ENCODE measurements at places on chromosomes 4 and X.

DNA sequence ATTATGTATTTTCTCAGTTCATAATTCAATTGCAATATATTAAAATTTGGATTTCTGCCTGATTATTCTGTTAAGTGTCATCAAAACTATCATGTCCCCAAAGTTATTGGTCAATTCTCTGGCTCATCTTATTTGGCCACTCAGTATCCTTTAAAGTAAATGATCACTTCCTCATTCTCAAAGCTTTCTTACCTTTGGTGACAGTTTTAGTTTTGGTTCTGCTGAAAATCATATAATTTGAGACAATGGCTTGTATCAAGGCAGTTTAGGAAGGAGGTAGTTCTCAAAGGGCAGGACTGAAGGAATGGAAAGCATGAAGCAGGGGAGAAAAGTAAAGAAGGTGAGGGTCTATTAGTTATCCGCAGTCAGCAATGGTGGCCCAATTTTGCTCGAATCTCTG lies 1832.1 kb downstream of the ARAP2 start:
- no peak for DNase-seq

GRCh38 chr4:101229116-101229515 lies 118.2 kb downstream of the PPP3CA start:
- DNase-seq, result no peak

DNA sequence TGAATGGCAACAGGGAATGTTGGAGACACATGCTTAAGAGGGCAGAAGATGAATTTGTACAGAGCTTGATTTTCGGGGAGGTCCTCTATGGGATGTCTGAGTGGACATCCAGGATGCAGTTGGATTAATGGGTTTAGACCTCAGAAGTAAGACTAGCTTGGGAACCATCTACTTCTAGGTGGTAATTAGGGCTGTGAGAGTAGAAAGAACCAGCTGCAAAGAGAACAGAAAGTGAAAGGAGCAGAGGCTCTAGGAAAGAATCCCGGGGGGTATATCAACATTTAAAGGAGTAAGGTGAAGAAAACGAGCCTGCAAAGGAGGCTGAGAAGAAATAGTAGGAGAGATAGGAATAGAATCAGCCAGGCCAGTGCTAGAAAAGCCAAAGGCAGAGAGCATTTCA lies 29.0 kb upstream of the NKRF start:
- no peak for DNase-seq

DNA sequence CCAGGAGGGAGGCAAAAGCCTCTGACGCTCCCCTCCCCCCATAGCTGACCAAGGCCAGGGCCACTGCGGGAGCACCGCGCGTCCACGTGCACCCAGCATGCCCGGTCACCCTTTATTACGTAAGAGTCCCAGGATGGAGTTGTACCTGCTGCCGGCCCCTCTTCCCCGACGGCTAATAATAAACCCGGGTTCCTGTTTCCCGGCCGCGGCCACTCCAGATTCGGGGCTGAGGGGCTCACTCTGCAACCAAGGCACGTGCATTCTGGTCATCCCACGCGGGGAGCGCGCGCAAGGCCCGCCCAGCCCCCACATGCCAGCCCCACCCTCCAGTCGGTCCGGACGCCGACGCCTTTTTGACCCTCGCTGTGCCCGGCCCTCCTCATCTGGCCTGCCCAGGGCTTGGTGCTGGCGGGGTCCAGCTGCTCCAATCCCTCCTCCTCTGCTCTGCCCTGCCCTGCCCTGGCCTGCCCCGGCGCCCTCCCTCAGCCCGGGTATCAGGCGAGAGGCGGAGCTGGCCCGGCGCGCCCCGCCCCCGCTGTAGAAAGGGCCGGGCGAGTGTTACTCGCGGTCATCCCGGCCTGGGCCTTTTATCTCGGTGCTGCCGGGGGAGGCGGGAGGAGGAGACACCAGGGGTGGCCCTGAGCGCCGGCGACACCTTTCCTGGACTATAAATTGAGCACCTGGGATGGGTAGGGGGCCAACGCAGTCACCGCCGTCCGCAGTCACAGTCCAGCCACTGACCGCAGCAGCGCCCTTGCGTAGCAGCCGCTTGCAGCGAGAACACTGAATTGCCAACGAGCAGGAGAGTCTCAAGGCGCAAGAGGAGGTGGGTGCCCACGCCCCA lies 2.6 kb downstream of the MID1IP1 start:
- peak; percentile 30 for DNase-seq

DNA sequence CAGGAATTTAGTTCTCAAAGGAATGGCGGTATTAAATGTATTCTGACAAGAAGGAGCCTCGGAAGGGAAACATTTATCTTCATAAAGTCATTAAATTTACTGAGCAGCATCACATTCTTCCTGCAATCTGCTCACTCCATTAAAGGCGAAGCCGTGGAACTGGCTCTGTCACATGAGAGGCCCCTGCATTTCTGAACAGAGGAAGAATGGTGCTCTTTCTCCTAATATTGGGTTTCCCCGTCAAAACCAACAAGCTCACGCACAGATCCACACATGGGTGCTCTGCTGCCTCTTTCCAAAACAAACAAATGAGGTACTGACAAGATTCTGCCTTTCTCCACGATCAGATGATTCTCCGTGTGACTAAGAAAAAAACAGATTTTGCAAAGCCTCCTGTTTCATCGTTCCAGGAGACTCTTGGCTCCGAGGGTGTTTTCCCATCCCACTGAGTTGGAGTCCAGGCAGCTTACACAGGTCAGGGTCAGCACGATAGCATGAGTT lies 191.2 kb downstream of the IDS start:
- DNase-seq, result no peak

GRCh38 chrX:96700625-96701024 lies 16.0 kb downstream of the DIAPH2 start:
- no peak for DNase-seq

DNA sequence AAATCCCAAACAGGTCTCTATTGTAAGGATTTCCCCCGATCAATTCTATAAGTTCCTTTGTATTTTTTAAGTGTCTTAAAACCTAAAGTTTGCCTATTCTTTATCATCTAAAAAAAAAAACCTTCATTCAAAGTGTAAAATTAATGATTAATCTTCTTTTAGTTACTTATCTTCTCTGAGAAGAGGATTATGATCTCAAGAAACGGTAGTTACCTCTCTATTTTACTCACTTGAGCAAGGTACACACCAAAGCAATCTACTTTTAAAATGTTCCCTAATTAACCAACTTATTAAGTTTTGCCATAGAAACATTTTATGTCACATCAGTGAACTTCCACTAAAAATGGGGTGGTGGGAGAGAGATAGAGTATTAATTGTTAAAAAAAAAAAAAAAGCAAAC lies 15.2 kb upstream of the GALNT7 start:
- DNase-seq, result no peak

- no peak for DNase-seq
These were observed at the start of gene PNCK for GRCh38 chrX:153673428-153674218. TSS of gene PNCK (minus strand) at chrX:153673813. CDS start at chrX:153673076, 737 bp downstream.

DNA sequence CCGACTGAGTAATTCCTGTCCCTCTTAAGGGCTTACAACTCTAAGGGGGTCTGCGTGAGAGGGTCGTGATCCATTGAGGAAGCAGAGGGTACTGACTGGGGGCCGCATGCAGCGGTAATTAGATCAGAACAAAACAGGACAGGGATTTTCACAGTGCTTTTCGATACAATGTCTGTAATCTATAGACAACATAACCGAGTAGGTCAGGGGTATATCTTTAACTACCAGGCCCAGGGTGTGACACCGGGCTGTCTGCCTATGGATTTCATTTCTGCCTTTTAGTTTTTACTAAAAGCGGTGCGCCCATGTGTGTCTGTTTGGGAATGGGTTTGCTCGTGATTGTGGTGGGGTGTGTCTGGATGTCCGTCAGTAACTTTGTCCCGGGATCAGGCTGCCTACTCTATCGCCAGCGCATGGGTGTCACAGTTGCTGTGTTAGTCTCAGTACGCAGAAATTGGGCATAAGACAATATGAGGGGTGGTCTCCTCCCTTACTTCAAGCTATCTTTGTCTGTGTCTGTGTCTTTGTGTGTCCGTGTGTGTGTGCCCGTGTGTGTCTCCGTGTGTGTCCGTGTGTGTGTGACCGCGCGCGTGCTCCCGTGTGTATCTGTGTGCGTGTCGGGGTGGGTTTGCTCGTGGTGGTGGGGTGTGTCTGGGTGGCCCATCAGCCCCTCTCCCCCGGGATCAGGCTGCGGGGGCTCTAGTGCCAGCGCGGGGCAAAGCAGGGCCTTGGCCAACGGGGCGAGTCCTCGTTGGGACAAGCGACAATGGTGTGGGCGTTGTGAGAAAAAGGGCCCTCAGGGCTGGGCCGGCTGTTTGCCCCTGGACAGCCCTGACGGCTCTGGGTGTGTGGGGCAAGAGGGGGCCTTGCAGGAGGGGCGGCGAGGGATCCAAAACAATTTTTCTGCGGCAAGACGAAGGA lies 10.4 kb downstream of the FRG2 start:
- DNase-seq, result no peak

DNA sequence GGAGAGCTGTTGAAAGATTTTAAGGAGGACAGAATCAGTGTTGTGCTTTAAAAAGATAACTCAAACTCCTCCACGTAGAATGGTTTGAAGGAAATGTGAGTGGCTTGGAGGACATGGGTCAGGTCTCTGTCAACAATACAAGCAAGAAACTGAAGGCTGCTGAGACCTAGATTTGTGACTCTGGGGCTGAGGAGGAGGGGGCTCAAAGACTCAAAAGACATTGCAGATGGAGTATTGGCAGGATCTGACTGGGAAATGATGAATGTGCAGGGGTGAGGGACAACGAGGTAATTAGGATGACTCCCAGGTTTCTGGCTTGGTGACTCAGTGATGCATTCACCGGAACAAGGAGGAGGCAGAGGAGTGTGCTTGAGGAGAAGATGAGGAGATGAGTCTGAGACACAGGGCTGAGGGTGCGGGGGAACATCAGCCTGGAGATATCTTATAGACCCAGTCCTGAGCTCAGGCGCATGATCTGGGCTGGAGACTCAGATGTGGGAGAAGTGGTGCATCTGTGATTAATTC lies 3.3 kb upstream of the RPS4X start:
- DNase-seq, result peak; percentile 9

GRCh38 chr4:125434136-125434535 lies 119.4 kb downstream of the FAT4 start:
- DNase-seq, result no peak

- DNase-seq, result no peak
These were observed 192.2 kb downstream of the KCTD8 start for GRCh38 chr4:44256414-44256813.

- no peak for DNase-seq
These were observed 35.1 kb downstream of the GAB3 start for GRCh38 chrX:154715825-154716224.

- no peak for DNase-seq
These were observed 14.8 kb downstream of the STK32B start for GRCh38 chr4:5066101-5066500.

- no peak for DNase-seq
These were observed 212.5 kb upstream of the PSAPL1 start for GRCh38 chr4:7647186-7647585.

DNA sequence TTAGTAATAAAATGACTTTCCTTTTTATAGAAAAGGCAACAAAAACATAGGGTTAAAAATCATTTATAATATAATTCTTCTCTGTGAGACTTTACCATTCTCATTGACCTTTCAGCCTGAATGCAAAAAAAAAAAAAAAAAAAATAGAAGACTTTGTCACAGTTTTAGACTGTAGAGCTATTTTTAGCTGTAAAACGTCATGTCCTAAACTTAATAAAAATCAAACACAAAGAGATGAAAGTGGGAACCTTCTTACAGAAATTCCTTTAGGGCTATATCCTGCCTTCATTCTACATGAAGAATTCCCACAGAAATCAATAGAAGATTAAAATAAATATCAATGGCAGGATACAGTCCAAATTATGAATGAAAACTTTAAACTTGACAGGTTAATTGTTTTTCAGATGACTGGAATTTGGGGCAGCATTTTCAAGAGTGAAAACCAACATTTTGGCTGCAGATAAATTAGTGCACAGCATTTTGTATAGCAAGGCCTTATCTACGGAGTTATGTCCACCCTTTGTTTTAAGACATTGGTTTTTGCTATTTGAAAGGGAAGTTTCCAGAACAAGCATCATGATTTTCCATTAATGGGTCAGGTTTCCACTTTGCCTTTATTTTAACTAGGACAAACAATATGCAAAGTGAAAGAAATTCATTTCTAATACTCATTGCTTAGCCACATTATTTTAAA lies 219.5 kb downstream of the SPCS3 start:
- no peak for DNase-seq

DNA sequence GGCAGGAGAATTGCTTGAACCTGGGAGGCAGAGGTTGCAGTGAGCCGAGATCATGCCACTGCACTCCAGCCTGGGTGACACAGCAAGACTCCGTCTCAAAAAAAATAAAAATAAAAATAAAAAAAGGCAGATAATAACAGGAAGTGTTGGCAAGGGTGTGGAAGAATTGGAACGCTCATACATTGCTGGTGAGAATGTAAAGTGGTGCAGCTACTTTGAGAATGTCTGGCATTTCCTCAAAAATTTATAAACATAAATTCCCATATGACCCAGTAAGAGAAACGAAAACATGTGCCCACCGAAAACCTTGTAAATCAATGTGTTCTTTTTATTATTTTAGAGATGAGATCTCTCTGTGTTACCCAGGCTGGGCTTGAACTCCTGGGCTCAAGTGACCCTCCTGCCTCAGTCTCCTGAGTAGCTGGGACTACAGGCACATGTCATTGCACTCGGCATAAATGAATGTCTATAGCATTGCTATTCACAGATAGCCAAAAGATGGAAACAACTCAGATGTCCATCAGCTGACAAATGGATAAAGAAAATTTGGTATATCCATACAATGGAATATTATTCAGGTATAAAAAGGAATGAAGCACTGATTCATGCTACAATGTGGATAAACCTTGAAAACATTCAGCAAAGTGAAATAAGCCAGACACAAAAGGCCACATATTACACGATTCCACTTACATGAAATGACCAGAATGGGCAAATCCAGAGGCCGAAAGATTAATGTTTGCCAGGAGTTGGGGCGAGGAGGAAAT lies 63.7 kb upstream of the PLAC1 start:
- no peak for DNase-seq

GRCh38 chr4:37978248-37978924 lies 18.2 kb downstream of the PTTG2 start:
- DNase-seq, result no peak

DNA sequence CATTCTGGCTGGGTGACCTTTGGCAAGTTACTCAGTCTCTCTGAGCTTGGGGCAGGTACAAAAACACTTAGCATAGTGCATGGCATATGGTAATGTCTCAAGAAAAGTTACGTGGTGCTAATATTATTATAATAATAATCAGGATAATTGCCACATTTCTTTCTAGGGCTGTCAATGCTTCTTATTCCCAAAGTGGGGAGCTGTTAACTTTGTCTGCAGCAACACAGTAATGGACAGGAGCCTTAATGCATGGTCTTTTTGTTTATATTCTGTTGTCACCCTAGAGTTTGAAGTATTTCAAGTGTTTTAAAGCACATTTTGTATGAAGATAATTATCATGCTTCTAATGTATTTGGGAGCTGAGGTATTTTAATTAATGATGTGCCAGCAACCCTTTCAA lies 121.8 kb downstream of the FHIP1A start:
- DNase-seq, result peak; percentile 35

DNA sequence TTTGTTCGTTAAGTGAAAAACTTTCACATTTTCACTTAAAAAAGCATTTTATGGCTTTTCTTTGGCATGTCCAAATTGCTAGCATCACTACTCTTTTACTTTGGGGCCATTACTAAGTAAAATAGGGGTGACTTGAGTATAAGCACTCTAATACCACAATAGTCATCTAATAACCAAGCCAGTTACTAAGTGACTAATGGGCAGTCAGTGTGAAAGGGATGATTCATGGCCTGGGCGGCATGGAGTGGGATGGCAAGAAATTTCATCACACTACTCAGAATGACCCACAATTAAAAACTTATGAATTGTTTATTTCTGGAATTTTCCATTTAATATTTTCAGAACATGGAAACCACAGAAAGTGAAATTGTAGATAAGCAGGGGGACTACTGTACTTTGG lies 60.9 kb downstream of the BMP15 start:
- no peak for DNase-seq

- DNase-seq, result no peak
These were observed at the start of gene CAPN6 for GRCh38 chrX:111270339-111270738. TSS of gene CAPN6 (minus strand) at chrX:111270483. CDS start at chrX:111263936, 6,547 bp downstream.
